Stimulated activated CD4-positive, alpha-beta T cell treated with anti-CD3 and anti-CD28 coated beads, Interleukin-12 subunit alpha, Interleukin-12 subunit beta, amount 100 ng/mL, for 24 hours (primary cell): ENCODE measurements at places on chromosomes 7 and 10.

- peak; percentile 55 for DNase-seq
Observed at GRCh38 chr7:1664711-1665548, 5.1 kb upstream of the ELFN1 start.

DNA sequence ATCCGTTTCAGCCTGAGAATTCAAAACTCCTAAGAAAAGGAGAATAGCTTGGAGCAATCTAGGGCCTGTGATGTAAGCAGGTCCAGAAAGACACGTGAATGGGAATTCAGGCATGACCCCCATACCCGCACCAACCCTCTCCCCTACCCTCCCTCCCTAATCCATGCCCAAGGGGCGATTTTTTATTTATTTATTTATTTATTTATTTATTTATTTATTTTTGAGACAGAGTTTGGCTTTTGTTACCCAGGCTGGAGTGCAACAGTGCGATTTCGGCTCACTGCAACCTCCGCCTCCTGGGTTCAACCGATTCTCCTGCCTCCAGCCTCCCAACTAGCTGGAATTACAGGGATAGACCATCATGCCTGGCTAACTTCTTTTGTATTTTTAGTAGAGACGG is 16.6 kb upstream of the EIF4H start:
- DNase-seq, result no peak

GRCh38 chr10:44477046-44477425 is 92.1 kb upstream of the CXCL12 start:
- no peak for DNase-seq

GRCh38 chr10:48690791-48691660 is 6.4 kb downstream of the WDFY4 start:
- DNase-seq, result no peak

GRCh38 chr7:67671006-67671548 is 674.4 kb downstream of the TYW1 start:
- no peak for DNase-seq
